ENCODE measurements at places on chromosomes 2 and 18.

GRCh38 chr2:239685965-239686364 lies 285.1 kb upstream of the HDAC4 start:
- no peak for DNase-seq

DNA sequence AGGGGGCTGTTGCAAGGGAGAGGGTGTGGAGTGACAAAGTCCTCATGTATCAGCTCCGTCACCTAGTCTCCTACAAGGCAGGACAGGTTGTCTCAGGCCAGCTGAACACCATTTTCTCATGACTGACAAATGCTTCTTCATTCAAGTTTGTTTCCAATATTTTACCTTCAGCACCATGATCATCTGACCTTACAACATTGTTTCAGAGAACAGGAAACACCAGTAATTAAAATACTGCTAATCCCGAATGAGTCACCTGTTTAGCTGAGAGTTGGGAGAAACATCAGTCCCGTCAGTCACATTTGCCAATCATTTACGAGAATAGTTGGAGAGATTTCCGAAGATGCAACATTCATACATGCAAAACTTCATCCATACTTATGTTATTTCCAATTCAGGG lies 25.7 kb upstream of the SP5 start:
- no peak for DNase-seq

GRCh38 chr2:74332550-74333174 lies 10.6 kb downstream of the SLC4A5 start:
- no peak for DNase-seq

DNA sequence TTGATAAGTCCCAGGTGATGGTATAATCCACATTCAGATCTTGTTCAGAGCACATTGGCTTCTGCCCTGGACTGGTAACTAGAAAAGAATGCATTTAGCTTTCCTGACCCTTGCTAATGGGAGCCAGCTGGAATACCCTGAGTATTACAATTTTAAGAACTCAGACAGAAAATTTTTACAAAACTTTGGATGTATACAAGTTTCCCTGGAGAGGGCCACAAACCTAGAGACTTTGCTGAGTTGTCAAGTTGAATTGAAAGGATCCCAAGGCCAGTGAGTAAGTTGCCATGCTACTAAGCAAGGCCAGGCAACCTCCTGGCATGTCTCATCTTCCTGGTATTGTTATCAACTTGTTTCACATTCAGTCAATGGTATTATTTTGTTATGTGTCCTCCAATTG lies 20.0 kb upstream of the NABP1 start:
- no peak for DNase-seq

GRCh38 chr2:228417526-228417925 lies 236.0 kb upstream of the SPHKAP start:
- DNase-seq = no peak

- DNase-seq = no peak
Measured at GRCh38 chr2:37851828-37852584, 73.1 kb upstream of the RMDN2 start.

GRCh38 chr18:51789871-51790270 lies 550.1 kb upstream of the DCC start:
- no peak for DNase-seq

- no peak for DNase-seq
Measured at GRCh38 chr18:70411307-70411706, 122.5 kb downstream of the SOCS6 start.

GRCh38 chr2:204715361-204715760 lies 170.1 kb downstream of the PARD3B start:
- DNase-seq = no peak

DNA sequence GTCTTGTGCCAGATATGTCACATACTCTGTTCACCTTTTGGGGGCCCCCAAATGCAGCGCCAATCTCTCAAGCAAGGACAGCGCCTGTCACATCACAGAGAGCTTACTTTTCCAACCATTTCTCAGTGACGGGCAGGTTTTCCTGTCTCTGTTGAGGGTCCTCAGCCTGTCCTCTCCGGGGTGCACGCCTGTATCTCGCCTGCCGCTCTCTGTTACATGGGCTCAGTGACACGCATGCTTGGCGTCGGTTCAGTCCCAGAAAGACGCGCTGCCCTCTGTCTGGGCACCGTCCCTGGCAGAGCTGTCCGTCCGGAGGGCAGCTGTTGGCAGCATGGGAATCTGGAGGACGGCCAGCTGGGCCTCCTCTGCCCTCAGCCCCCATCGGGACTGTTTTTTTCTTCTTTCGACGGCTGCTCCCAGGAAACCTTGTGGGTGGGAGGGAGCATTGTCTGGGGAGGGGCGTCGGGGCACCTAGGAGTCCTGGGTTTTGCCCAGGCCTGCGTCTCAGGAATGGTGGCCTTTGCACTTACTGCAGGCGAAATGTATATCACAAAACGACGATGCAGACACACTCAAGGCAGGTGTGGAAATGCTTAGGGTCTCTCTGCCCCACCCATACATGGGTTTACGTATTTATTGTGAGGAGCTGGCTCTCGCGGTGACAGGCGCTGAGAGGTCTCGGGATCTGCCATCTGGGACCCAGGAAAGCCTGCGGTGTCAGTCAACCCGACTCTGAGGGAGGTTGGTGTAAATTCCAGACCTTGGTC lies 30.9 kb downstream of the RTP5 start:
- no peak for DNase-seq

GRCh38 chr2:53969968-53970723 lies 647 bp downstream of the PSME4 start:
- peak; percentile 70 for DNase-seq

DNA sequence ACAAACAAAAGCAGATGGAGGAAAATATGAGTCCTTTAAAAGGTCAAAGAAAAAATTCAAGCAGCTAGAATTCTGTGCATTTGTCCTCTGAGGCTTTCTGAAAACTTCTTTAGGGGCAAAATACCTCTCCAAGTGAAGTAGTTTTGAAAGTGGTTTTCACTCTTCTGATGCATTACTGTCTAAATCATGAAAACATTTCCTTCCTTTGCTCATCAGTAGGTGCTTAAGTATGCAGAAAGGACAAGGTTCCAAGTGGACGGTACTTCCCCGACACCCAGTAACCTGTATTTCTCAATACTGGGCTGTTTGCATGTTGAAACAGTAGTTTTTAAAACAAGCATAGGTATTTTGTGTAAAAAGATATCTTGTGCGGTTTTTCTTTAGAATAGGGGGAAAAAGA lies 189.1 kb upstream of the ERBB4 start:
- no peak for DNase-seq

DNA sequence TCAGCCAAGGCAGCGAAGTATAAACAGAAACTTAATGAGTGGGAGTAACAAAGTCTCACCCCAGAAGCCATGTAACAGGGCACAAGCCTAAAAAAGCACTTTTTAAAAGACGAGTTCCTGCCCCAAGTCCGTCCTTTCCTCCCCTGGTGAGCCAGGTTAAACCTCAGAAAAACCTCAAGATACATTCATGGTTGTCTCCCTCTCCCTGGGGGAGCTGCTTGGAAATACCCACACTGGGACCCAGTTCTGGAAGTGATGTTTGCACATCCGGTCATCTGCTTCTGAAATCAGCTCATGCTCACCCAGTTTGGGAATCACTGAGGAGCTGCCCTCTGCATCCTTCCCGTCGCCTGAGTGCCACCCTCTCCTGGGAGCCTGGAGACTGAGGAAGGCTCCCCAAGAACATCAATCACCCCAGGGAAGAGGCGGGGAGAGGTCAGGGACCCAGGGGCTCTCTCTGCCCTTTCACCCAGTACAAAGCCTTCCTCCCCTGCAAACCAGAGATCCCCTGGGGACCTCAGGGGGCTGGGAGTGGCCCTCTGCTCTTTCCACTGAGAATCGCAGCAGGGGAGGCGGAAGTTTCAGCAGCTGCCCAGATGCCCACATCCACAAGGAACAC lies 150.6 kb upstream of the AGAP1 start:
- no peak for DNase-seq

GRCh38 chr2:180733330-180733729 lies 247.1 kb upstream of the UBE2E3 start:
- DNase-seq = no peak

- no peak for DNase-seq
Measured at GRCh38 chr2:70966681-70967080, 11.7 kb upstream of the ANKRD53 start.

DNA sequence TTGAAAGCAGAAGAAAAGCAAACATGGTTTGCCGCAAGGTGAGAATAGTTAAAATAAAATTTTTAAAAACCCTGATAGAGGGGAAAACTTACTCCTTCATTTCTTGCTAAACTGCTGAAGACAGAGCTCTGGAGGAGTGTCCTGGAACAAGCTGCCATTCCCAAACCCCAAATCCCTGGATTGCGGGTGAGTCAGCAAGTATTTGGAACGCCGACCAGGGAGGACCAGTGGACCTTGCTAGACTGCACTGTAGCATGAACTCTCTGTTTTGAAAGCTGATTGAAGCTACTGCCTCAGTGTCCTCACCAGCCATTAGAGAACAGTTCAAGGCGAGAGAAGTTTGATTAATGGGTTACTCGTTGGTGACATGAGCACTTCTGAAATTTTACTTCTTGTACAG lies 99.4 kb upstream of the RASGRP3 start:
- no peak for DNase-seq

- DNase-seq = no peak
Measured at GRCh38 chr18:31042084-31042405, 497 bp downstream of the DSC3 start.

GRCh38 chr2:12817870-12818269 lies 101.1 kb downstream of the TRIB2 start:
- no peak for DNase-seq

GRCh38 chr2:79585701-79586433 lies 73.0 kb downstream of the CTNNA2 start:
- DNase-seq = no peak

GRCh38 chr2:227634201-227634600 lies 16.9 kb downstream of the SCYGR4 start:
- no peak for DNase-seq

DNA sequence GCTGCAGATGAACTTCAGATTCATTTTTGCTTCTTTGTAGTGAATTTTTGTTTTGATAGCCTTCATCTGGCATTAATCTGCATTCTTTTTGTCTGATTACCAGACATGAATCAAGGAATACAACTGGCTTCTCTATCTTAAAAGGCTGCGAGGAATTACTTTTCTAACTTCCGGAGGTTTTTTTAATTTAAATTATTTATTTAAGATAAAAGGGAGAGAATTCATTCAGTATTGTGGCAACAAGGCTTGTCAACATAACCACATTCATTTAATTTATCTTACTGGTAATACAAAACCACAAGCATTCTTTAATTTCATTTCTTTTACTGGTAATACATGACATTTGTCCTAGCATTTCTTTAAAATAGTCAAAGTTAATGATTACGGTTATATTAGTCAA lies 36.0 kb downstream of the CSRNP3 start:
- DNase-seq = no peak

DNA sequence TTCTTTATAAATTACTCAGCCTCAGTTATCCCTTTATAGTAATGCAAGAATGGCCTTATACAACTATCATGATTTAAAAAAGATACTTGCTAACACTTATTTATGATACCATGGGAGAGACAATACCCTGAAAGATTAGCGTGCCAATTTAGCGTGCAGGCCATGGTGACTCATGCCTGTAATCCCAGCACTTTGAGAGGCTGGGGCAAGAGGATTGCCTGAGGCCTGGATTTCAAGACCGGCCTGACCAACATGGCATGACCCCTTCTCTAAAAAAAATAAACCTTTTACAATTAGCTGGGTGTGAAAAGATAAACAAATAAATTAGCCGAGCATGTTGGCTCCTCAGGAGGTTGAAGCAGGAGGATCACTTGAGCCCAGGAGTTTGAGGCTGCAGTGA lies 493.4 kb upstream of the FSIP2 start:
- DNase-seq = no peak

DNA sequence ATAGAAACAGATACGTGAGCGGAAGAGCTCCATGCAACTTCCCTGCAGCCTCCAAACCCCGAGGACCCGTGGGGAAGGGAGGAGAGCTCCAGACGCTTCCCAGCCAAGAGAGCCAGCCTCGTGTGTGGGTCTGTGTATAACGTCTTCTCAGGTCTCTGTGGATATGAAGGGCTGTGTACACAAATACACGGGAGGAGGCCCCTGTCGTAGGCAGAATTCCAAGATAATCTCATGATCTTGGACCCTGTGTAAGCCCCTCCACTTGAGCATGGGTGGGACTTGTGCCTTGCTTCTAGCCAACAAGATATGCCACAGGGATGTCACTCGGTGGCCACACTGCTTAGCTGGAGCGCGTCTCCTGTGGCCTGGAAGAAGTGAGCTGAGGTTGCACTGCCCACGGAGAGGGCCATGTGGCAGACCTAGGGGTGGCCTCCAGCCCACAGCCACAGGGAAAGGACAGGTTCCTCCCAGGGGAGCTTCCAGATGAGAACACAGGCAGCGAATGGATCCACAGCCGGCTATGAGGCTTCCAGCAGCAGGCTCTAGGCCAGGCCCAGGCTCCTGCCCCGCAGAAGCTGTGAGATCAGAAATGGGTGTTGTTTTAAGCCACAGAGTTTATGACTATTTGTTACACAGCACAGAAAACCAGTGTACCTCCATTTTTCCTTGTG lies 15.6 kb upstream of the KLF11 start:
- no peak for DNase-seq

DNA sequence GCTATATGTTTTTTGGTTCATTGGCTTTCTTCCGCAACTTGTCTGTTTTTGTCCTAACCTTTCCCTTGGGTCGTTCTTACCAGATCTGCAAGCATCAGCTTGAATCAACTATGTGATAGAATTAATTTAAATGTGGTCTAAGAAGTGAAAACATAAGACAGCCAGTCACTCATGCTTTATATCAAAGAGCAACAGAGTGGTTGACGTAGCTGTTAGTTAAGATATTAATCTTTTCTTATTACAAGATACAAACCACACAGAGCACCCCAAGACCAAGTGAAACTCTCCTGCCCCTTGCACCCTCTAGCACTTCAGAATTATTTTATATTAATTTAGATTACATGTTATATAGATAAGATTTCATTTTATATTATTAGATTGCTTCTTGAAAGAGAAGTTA lies 15.2 kb downstream of the IL18RAP start:
- no peak for DNase-seq

DNA sequence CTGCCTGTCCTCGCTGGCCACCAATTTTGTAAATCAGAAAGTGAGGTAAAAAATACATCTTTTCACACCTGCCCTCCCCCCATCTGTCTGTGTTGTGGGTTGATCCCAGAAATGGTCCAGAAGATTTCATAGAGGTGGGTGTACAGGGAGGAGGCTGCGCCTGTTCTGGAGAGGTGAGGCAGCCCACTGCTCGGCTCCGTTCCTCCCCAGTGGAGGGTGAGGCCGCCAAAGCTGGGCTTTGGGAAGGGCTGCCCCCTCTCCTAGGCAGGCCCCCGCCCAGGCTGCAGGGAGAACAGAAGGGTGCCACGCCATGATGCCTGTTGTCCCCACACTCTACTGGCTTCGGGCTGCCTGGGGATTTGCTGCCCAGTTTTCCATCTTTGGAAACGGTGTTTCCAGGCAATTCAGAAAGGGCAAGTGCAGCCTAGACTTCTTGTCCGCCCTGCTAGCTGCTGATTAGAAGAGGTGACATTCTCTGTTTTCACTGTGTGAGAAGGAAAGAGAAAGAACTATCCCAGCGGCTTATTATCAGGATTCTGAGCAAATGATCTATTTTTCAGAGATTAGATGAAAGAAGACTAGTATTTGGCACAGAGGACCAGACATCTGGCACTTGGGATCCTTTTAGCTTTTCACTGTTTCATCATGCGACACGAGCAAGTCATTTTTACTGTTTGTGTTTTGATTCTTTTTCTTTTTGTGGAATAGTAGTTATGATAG lies 18.7 kb downstream of the SMARCAL1 start:
- no peak for DNase-seq

- DNase-seq = no peak
Measured at GRCh38 chr2:233814056-233814835, 36.1 kb downstream of the MROH2A start.
